ENCODE measurements at places on chromosomes 4 and X.

- DNase-seq: no peak
Observed at GRCh38 chr4:159027535-159027934, 75.3 kb upstream of the RAPGEF2 start.

GRCh38 chrX:12672367-12673106 lies 118.7 kb upstream of the PRPS2 start:
- DNase-seq: no peak

DNA sequence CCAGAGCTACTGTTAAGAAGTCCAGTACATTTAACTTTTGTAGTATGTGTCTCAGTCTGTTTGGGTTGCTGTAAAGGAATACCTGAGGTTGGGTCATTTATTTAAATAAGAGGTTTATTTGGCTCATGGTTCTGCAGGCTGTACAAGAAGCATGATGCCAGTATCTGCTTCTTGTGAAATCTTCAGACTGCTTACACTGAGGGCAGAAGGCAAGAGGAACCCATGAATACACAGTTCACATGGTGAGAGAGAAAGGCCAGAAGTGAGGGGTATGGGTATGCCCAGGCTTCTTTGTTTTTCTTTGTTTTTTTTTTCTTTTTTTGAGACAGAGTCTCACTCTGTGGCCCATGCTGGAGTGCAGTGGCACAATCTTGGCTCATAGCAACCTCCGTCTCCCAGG lies 6.0 kb upstream of the CISD2 start:
- DNase-seq: no peak

GRCh38 chrX:97315939-97316338 lies 432.2 kb downstream of the RPA4 start:
- no peak for DNase-seq

- DNase-seq: no peak
Observed at GRCh38 chr4:48297256-48297846, 27.7 kb upstream of the TEC start.

DNA sequence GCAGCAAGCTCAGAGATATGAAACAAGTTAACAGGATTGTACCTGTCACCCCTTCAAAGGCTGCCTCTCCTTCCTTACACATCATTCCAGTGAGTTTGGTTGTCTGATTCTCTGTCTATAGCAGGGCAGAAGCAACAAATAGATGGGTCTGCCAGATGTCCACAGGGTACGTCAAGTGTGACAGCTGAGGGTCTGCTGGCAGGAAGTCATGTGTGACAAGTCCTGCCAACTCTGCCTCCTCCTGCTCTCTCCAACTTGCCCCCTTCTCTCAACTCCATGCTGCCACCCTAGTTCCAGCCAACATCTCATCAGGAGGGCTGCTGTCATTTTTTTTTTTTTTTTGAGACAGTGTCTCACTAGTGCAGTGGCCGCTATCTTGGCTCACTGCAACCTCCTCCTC lies 109.2 kb downstream of the NSUN7 start:
- DNase-seq: no peak

GRCh38 chr4:7375427-7375826 lies 59.3 kb downstream of the PSAPL1 start:
- no peak for DNase-seq

- no peak for DNase-seq
Observed at GRCh38 chr4:667545-667925, 6.5 kb downstream of the ATP5ME start.
